ENCODE measurements at places on chromosomes 12 and 14.

DNA sequence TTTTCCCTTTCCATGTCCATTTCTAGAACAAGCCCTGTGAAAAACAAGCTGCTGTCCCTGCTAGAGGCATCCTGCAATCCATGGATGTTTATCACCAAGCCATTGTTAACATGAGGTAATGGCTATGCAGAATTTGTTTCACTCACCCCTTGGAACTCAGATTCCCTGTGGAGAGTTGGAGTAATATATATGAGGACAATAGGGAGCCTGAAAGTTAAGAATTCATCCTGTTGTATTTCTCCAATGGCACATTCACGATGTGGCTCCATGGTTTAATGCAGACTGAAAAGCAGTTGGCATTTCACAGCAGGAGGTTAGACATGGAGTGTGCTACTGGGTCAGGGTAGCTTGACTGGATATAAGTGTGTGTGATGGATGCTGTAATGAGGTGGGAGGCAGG, 32.4 kb downstream of the GPR65 start:
- DNase-seq, result no peak

DNA sequence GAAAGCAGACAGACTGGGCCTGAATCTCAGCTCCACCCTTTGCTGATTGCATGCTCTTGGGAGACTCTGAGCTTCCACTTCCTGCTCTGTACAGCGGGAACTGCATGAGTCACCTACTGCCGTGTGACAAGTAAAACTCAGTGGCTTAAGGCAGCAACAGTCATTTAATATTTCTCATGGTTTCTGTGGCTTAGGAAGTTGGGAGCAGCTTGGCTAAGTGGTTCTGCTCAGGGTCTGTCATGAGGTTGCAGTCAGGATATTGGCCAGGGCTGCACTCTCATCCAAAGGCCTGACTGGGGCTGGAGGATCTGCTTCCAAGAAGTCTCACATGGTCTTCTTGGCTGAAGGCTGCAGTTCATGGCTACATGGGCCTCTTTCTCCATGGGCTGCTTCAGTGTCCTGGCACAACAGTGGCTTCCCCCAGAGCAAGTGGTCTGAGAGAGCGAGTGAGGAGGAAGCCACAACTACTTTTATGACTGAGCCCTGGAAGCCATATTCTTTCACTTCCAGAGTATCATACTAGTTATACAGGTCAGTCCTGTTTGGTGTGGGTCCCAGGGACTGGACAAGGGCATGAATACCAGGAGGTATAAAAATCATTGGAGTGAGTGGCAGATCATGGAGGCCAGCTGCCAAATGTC, 49.7 kb downstream of the FAM222A start:
- no peak for DNase-seq

GRCh38 chr14:92944976-92945375, 22.0 kb downstream of the CHGA start:
- DNase-seq, result no peak

- no peak for DNase-seq
Measured at GRCh38 chr12:116939734-116940133, 29.0 kb downstream of the FBXW8 start.

DNA sequence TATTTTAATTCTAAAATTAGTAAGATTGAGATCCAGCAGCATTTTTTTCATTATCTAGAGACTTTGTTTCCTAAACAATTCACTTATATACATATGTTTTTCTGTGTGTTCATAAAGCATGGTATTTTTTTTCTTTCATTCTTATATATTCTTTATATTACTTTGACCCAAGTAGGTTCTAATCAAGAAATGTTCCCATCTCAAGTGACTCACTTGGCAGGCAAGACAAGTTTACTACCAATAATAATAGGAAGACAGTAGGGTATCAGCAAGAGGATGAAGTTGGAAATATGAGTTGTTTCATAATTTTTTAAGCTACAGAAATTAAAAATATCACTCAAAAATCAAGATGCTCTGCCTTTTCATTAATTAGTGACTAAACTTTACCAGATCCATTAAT, 613.4 kb upstream of the ATP2B1 start:
- no peak for DNase-seq

DNA sequence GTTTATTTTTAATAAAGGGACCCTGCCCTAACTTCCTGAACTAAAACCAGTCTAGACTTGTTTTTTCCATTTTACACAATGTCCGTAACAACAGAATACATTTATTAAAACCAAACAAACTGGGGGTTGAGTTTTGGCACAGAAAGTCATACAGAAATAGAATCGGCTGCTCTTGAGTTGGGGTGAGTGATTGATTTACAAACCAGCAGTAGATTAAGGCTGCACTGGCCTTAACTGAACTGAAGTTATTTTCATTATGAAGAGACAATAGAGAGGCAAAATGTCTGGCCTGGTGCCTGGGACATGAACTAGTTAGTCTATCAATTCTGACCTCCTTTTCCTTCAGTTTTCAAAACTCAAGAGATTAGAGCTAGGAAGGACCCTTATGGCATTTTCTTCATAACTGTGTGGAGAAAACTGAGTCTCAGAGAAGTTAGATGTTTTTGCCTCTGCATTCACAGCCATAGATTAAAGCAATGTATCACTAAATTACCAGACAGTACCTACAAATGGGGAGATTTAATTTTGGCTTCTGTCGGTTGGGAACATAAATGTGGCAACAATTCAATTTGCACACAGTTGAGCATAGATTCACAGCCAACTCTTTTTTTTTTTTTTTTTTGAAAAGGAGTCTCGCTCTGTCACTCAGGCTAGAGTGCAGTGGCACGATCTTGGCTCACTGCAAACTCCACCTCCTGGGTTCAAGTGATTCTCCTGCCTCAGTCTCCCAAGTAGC, 19.8 kb upstream of the MGP start:
- no peak for DNase-seq

DNA sequence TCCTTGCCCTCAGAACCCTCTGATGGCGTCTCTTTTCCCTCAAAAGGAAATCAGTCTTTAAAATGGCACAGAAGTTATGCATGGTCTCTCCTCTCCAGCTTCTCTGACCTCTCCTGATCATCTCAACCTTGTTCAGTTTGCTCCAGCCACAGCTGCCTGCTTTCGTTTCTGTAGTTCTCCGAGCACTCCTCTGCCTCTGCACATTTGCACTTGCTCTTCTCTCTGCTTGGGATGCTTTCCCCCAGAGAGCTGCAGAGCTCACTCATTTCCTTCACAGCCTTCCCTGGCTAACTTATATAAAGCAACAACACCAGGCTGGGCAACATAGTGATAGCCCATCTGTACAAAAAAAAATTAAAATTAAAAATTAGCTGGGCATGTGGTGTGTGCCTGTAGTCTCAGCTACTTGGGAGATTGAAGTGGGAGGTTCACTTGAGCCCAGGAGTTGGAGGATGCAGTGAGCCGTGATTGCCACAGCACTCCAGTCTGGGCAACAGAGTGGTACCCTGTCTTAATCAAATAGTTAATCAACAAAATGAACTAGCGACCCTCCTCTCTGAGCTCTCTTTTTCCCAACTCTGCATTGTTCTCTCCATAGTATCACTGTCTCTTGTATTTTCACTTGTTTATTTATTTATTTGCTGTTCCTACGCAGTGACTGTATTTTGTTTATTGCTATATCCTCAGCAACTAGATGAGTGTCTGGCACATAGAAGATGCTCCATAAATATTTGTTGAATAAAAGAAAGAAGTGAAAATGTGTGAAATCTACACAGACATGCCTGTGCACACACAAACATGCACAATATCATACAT, 37.7 kb downstream of the PPFIBP1 start:
- no peak for DNase-seq

GRCh38 chr14:76516884-76517283, 140.9 kb downstream of the ESRRB start:
- no peak for DNase-seq

- peak; percentile 48 for DNase-seq
Measured at GRCh38 chr12:13233830-13234641, 37.5 kb downstream of the EMP1 start.

- no peak for DNase-seq
Measured at GRCh38 chr14:85063747-85064146, 466.2 kb upstream of the FLRT2 start.

GRCh38 chr12:115998119-115998633, 279.3 kb downstream of the MED13L start:
- DNase-seq, result peak; percentile 49

DNA sequence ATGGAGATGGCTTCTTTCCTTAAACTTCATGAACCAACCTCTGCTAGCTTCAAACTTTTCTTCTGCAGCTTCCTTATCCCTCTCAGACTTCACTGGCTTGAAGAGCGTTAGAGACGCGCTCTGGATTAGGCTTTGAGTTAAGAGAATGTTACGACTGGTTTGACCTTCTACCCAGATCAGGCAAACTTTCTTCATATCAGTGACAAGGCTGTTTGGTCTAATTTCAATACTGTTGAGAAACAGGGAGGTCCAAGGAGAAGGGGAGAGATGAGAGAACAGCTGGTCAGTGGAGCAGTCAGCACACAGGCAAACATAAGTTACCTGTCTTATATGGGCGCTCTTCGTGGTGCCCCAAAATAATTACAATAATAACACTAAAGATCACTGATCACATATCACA, 14.9 kb downstream of the SCAF11 start:
- DNase-seq, result no peak

- no peak for DNase-seq
Measured at GRCh38 chr14:100900837-100901390, 2.6 kb downstream of the RTL1 start.

DNA sequence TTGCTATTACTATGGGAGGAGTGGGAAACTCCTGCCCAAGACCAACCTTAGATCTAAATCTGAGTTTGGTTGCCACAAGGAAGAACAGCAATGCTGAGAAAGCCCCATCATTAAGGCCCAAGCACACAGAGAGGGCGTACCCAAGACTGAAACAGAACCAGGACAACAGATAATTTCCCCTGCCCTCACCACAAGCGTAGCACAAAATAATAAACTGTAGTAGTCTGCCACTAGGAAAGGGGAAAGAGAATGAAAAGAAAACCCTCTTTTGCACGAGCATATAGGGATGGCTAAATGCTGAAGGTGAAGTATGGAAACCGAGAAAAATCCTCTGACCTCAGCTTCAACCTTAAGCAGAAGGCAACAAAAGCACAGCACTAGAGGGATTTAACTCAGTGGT, 76.5 kb upstream of the DHRS4 start:
- DNase-seq, result no peak

- no peak for DNase-seq
Measured at GRCh38 chr12:19829100-19829853, 390.0 kb downstream of the AEBP2 start.

GRCh38 chr12:8065991-8066594, at the start of gene C3AR1:
Gene C3AR1 (minus strand): TSS chr12:8066359. CDS start chr12:8060185, 6,174 bp downstream.
- DNase-seq, result peak; percentile 74

DNA sequence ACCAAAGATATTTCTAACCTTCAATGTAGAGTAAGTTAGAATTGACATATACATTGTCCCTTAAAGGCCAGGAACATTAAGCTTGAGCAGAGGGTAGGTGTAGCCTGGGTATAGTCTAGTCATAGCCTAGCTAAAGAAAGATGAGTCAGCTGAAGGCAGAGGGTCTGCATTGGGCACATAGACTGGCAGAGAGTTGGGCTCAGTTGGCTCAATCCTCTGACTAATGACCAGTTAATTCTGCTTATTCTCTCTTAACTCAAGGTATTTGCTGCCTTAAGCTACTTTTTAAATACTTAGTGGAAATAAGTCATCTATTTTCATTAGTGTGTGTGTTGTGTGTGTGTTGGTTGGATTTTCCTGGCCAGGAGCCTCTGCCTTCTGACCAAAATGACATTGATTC, 467.1 kb downstream of the RAD51B start:
- no peak for DNase-seq

DNA sequence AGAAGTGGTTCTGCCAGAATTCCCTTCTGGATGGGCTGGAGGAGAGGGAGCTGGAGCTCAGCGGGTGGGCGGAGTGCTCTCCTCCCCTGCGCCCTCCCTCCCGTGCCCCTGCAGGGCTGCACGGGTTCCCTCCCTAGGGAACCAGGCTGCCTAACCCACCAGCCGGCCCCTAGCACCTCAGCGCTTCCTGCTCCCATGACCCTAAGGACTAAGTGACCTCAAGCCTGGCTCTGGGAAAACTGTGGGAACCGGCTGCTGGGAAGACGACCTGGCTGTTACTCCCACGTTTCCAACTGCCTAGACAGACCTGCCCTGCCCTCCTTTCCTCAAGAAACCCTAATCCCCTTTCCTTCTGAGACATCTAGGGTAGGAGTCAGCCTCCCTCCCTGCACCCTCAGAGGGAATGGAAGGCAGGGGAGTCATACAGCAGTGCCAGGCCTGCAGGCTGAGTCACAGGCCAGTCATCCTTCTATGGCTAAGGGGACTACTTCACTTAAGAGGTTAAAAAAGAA, 31.5 kb downstream of the SLC6A12 start:
- DNase-seq, result no peak

DNA sequence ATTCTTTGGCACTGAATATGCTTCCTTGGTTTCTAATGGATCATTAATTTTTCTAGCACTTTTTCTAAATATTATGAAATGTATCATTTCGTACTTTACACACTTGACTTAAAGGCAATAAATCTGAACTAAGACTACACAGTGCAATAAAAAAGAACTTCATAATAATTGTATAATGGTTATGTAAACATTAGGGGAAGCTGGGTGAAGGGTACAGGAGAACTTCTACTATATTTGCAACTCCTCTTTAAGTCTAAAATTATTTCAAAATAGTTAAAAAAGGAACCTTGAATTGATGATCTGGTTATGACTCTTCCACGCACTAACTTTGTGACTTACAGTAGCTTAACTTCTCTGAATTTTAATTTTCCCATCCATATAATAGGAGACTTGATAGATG, 5.1 kb upstream of the NOVA1 start:
- no peak for DNase-seq

DNA sequence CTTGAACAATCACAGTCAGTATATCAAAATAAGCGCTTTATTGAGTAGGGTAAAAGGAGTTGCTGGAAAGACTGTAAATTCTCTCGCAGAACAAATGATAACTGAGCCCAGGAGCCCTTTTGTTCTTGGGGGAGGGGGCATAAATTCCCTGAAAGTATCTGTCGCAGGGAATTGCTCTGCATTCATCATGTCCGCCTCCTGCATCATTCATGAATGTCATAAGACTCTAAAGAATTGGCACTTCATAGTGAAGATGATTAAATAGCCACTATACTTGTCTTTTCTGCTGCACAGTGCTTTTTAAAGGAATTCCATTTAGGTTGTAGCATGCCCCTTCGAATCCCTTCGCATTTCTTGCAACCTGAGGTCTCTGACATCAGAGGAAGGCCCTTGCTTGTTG, 762.3 kb downstream of the DIO2 start:
- no peak for DNase-seq
